Fibroblast of villous mesenchyme (primary cell): ENCODE measurements at places on chromosomes 12 and 14.

DNA sequence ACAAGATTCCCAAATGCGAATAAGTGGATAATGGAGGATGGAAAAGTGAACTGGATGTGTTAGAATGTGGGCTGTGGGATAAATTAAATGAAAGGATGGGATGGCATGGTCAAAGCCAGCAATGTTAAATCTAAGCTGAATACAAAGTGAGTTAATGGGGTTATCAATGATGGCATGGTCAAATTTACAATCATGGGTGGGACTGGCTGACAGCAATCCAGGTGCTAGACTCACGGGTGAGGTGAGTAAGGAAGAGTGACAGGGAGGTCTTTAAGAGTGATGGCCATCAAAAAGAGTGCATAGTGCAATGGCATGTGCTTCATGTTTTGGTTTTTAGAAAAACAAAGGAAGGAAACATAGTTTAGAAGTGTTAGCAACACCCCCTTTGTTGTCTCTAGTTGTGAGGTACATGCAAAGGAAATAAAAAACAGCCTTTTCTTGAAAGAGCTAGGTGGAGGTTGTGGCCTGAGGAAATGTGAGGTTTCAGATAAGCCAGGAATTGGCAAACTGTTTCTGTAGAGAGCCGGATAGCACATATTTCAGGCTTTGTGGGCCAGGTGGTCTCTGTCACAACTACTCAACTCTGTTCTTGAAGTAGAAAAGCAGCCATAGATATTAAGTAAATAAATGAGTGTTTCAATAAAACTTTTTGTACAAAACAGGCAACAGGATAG lies 328.7 kb downstream of the RPL10L start:
- no peak for DNase-seq

- DNase-seq = no peak
Measured at GRCh38 chr12:105090361-105090760, 6.1 kb upstream of the ALDH1L2 start.

DNA sequence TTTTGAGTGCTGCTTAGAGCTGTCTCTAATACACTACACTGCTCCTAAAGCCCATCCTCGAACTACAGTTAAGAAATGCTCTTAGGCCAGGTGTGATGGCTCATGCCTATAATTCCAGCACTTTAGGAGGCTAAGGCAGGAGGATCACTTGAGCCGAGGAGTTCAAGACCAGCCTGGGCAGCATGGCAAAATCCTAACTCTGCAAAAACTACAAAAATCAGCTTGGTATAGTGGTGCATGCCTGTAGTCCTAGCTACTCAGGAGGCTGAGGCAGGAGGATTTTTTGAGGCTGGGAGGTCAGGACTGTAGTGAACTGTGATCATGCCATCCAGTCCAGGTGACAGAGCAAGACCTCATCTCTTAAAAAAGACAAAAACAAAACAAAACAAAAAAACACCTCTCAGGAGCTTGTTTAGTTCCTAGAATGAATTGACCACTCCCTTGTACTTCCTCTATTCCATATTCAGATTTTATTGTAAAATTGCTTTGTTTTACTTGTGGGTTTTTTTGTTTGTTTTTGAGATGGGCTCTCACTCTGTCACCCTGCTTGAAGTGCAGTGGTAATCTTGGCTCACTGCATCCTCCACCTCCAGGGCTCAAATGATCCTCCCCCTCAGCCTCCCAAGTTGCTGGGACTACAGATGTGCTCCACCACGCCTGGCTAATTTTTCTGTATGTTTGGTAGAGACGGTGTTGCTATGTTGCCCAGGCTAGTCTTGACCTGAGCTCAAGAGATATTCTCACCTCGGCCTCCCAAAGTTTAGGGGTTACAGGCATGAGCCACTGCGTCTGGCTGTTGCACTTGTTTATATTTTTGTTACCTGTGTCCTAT lies 13.6 kb downstream of the MDM2 start:
- DNase-seq = no peak

GRCh38 chr14:83197271-83197670 lies 1663.6 kb upstream of the SEL1L start:
- DNase-seq = no peak

DNA sequence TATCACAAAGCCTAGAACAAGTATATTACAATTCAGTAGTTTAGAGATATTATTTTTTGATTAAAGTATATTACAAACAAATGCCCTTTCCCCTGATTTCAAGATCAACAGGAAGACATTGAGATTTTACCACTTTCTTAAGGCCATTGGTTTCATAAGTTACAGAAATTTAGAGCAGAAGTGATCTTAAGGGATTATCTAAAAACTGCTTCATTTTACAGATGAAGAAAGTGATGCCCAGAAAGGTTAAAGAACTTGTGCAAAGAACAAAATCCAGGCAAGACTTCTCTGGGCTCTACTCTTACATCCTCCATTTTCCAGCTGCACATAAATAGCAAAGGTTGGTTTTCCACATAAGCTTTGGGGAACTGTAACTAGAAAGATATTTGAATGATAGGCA lies 87.5 kb downstream of the DUSP6 start:
- no peak for DNase-seq

DNA sequence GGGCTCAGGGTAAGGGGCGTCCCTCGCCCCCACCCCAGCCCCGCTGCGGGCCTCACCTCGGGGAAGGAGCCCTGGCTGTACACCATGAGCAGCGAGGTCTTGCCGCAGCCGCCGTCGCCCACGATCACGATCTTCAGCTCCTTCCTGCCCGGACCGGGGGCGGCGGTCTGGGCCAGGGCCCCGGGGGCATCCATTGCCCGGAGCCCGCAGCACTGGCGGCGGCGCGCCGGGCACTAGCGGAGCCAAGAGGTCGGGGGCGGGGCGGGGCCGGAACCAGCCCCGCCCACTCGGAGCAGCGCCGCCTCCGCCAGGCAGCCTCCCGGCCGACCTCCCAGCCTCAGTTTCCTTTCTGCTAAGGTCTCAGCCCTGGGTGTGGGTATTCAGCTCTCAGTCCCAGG lies at the start of gene RHOF:
Gene RHOF, minus strand, starts transcription at position 249 of the 398 bp plus-strand sequence. Its CDS starts 55 bp downstream, at position 194.
- DNase-seq = no peak

GRCh38 chr14:80054020-80054419 lies 157.3 kb downstream of the DIO2 start:
- DNase-seq = no peak
